Osteocyte (in vitro differentiated cells): ENCODE measurements at places on chromosomes 2 and 18. TPM values are rescaled to one million over a fixed set of nuclear protein-coding genes. Genes with fewer than 3 reads are reported as not detected.

The PROKR1 gene
- total RNA-seq: not detected in 2 replicates

The STPG4 gene
- total RNA-seq: 0.37 and 0.56 TPM in 2 replicates

The GLI2 gene
- 33.2 and 34.2 TPM in 2 replicates for total RNA-seq

The G6PC2 gene
- not detected in 2 replicates for total RNA-seq

The FAM168B gene
- total RNA-seq: 111 and 114 TPM in 2 replicates

The MYO7B gene
- total RNA-seq: not detected in 2 replicates

The RAB6C gene
- total RNA-seq: not detected in 2 replicates

The EMILIN2 gene
- total RNA-seq: 2.2 and 2.8 TPM in 2 replicates

DNA sequence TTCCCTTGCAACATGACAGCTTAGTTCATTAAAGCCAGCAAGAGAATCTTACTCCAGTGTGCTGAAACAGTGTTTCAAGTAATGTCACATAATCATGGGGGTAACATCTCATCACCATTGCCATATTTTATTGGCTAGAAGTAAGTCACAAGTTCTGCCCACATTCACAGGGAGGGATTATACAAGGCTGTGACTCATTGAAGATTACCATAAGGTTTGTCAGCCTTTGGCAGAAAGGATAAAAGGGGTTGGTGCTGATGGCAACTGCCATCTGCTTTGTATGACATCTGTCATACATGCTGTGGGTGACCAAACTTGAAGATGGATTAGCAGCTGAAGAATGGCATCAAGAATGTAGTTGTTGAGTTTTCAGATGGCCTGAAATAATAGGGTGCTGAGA, 61.2 kb downstream of the KCNE4 start:
- no peak for DNase-seq

DNA sequence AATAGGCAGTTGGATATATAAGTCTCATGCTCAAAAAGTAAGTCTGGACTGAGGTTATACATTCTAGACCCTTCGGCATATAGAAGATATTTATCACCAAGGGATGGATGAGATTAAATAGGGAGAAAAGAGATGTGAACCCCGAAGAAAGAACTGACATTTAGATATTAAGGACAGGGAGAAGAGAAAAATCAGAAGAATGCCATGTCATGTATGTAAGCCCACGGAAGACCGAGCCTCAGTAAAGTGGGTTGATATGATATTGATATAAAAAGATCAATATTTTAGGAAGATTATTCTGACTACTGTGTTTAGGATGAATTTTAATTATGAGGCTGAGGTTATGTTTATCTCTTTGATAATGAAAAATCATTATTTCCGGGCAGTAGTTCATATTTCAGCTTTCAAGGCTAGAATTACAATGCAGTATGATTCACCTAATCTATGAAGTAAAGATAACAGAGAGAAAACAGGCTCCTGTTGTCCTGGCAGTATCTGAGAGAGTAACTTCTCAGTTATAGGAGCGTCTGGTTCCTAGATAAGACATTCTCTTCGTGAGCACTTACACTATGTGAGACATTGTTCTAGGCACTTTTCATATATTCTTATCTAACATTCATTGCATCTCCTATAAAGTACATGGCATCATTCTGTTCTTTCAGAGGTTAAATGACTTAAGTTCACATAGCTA, 83.0 kb downstream of the UBR3 start:
- DNase-seq: no peak

DNA sequence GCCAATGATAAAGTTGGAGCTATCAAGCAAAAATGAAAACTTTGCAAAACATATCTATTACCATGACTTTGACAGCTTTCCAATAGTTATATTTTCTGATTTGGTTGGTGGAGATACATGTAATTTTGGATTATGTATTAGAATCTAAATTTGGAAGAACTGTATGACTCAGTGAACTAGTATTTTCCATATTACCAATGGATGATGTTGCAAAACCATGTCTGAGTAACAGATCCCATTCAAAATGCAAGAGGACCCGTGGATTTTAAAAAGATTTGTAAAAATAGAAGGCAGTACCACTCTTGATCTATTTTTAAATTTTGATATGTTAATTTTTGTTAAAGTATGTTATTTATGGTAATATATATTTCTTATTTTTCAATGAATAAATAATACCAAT, 83.0 kb downstream of the TAF4B start:
- no peak for DNase-seq

DNA sequence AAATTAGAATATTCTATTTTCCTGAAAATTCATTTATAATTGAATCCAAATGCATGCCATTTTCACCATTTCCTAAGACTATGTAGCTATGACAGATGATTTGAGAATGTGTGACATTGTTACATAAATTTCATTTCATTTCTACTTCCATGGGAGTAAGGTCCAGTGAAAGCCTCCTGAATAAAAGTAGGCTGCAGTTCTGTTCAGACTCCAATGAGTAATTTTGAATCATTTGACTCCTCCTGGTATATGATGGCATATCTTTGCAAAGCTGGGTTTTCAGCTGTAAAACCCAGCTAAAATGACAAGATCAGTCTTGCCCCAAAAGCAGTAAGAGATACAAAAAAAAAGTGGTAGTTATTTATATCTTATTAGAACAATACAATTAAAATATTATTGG, 101.0 kb upstream of the DNAJC10 start:
- no peak for DNase-seq

- no peak for DNase-seq
These were observed 26.2 kb upstream of the SPOPL start for GRCh38 chr2:138475277-138475776.

DNA sequence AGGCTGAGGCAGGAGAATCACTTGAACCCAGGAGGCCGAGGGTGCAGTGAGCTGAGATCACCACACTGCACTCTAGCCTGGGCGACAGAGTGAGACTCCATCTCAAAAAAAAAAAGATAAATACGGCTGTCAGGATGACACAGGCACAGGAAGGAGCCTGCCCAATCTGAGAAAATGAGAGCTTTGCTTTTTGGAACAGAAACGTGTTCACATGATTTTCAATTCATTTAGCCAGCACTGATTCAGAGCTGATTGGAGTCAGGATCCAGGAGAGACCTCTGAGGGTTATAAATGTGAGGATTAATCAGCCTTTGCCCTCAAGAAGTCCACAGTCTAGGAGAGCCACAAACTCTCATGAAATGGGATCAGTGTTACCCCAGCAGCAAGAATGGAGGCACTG, 6.9 kb upstream of the SMAD7 start:
- no peak for DNase-seq

DNA sequence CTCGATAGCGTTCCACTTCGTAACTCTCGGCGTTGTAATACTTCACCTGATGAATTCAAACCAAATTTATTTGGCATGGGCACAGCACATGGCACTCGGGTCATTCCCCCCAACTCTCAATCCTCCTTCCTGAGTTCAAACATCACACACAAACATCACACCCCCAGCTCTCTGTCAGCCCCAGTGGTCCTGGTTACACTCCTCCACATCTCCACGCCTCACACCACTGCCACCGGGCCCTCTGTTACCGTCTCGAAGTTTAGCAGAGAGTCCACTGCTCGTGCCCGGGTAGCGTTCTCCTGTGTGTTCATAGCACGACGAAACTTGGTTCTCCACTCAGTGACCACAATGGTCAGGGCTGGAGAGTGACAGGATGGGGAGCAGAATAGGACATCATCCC, 4.6 kb downstream of the ABCB6 start:
- no peak for DNase-seq

GRCh38 chr2:46065152-46065551, 232.1 kb upstream of the EPAS1 start:
- no peak for DNase-seq

GRCh38 chr2:172105471-172106107, 2.9 kb upstream of the DLX2 start:
- no peak for DNase-seq

DNA sequence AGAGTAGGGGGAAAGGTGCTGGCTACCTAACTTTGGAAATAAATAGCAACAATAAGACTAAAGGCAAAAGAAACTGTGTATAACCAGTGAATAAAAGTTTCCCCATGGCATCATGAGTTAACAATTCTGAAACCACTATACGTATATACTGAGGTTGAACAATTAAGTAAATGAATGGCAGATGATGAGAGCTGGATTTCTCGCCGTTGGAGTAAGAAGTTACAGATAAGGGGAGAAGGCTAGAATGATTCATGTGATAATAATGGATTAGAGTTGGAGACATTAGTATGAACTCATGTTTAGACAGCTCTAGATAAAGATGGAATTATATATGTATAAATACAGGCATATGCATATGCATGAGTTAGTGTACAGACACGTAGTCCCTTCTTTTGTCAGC, 152.7 kb downstream of the UBR3 start:
- DNase-seq: no peak

DNA sequence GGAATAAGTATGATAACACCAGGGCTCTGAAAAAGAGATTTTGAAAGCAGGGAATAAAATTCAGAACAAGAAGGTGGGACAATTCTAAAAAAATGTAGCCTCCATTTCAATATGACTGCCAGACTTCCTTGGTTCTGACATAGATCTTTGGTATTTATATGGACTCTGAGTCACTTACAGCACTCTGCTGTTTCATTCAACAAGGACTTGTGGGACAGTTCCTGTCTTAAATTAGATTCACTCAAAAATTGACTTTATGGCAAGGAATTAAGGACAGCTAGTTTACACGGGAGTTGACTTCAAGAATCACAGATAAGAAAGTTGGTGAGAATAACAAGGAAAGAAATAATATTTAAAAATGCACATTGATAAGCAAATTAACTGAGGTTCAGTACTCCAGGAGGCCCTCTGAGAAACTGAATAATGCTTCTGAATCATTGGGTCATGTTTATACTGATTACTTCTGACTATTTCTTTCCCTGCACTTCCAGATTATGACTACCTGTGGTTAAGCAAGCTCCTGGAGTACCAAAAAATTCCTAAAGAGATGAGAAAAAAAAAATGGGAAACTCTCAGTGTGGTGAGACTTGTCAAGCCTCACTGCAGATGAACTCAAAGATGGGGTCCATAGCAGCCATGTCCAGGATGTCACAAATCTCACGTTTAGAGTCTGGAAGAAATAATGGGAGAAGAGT, 828.3 kb upstream of the PIK3C3 start:
- DNase-seq: no peak

DNA sequence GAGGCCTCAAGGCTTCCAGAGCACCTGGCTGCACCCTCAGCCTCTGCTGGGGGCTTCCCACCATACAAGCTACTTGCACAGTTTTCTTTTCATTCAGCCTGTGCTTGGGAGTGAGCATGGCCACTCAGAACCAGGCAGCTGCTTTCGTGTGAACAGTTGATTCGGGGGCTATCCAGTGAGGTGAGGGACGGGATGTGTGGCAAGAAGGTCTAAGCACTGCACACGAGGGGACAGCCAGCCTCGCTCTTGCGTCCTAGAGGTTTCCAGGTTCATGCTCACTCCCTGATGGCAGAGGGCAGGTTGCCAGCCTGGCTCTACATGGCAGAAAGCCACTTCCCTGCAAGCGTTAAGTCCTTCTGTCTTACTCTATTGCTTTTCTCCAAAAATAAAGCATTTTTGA, 146.2 kb downstream of the MBP start:
- DNase-seq: no peak

- no peak for DNase-seq
These were observed 13.5 kb upstream of the NPC1 start for GRCh38 chr18:23599809-23600208.

DNA sequence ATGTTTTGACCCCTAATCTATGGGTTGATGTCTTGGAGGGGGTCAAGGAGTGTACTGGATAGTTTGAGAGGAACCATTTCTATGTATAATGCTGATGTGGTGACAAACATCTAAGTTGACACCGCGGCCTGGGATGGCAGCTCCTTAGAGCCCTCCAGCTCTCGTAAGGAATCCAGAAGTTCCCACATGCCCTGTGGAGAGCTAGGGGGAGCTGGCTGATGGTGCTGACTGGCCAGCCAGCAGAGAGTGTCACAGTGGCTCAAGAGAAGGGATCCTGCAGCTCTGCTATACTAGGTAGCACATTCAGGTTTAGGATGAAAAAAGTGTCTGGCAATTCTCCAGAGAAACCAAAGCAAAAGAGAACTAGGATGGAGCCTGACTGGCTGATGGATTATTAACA, 842.2 kb upstream of the VRK2 start:
- no peak for DNase-seq

DNA sequence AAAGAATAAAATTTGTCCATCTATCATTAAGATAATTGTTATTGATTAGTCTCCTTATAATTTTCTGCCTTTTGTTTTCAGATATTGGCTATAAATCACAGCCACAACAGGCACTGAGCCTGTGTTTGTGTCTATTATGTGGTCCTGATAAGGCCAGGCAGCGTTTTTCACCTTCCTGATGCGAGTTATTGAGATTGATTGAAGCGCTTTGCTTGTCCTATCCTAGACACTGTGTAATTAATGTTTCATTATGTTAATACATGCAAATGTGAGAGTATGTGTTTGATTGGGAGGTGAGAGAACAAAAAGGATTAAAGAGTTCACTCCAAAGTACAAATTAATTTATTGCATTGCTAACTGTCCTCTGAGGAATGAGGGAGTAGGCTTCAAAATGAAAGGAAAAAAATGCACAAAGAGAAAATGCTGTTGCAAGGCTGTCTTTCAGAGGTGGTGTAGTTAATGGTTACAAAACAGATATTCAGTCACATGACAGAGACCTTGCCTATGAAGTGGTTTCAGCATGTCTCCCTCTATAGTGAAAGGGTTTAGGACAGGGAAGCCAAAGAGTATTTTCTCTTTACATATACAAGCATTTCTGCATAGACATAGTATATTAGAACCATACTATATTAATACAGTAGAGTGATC, 391.1 kb downstream of the DCC start:
- no peak for DNase-seq

DNA sequence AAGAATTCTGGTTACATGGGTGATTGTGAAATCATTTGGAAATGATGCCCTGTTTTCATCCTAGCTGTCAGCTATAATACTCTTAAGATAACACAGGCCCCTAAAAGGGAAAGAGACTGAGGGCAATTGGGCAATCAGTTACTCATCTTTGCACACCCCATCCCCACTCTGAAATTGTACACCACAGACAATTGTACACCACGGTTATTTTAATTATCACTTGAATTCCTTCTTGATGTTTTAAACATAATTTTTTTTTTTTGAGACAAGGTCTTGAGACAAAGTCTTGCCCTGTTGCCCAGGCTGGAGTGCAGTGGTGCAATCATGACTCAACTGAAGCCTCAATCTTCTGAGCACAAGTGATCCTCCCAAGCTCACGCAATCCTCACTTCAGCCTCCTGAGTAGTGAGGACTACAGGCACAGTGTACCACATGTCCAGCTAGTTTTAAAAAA, 862.4 kb upstream of the ACVR2A start:
- no peak for DNase-seq

GRCh38 chr2:9274701-9275343, 68.2 kb downstream of the ASAP2 start:
- DNase-seq: no peak

GRCh38 chr2:174485788-174486562, 854 bp downstream of the GPR155 start:
- DNase-seq: no peak

- no peak for DNase-seq
These were observed 112.5 kb downstream of the SETBP1 start for GRCh38 chr18:44793194-44793593.

DNA sequence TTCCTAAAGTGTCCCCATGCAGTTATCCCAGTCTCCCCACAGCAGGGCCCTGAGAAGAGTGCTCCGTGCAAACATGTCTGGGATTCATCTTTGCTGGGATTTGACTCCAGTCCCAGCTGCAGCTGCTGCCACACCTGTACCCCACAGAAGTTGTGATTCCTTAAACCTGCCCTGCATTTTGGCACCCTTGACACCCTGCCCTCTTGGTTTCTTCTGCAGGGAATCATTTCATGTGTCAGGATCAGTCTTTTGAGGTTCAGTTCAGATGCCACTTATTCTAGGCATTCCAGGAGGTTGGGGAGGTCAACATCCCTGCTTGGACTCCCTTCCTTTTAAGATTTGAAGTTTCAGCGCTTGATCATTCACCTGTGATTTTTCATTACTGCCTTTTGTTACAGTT, 108.3 kb downstream of the SPTBN1 start:
- no peak for DNase-seq
